ENCODE measurements at places on chromosomes 7 and 10.

DNA sequence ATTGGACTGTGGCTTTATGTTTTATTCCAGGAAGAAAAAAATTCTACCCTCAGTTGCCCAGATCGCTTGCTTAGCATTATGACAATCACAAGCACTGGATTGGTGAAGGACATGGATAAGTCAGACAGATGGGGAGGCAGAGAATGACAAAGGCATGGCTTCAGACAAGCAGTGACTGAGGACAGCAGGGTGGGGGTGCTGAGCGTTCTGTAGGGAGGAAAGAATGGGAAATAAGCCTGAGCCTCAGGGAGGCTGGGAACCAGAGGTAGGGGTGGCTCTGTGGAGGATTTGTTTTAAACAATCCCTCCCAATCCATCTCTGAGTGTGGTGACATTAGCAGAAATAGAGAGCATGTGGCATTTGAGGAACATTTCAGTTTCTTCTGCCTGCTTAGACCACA, 896.9 kb downstream of the CCSER2 start:
- DNase-seq = no peak

DNA sequence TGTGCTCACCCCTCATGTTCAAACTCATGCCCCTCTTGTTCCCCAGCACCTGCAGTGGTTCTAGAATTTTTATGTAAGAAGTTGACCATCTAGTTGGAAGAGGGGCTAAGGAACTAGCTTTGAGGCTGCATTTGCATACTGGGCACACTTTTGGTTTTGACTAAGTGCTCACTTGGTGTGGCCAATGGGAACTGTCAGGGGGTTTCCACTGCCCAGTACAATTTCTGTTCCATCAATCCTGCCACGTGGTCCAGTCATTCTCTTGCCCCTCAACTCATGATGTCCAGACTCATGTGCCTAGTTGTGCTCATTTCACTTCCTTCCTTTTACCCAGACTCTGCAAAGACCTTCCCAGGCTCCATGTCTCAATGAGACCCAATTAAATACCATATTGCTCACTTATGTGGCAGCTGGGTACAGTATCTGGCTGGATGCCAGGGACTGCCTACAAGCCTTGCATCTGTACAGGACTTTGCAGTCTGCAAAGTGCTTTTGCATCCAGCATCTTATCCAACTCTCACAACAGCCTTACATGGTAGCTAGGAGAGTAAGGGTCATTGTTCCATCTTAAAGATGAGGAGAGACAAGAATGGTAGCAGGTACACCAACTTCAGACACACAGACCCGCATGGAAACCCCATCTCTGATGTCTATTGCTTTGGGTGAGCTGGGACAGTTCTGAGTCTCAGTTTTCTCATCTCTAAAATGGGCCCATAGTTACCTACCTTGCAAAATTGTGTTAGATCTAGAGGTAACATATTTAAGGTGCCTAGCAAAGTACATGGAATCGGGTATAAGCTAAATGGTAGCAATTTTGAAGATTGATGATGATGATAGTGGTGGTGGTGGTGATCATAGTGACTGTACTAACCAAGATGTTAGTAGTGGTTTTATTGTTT, 30.1 kb upstream of the KCNMA1 start:
- DNase-seq = no peak

DNA sequence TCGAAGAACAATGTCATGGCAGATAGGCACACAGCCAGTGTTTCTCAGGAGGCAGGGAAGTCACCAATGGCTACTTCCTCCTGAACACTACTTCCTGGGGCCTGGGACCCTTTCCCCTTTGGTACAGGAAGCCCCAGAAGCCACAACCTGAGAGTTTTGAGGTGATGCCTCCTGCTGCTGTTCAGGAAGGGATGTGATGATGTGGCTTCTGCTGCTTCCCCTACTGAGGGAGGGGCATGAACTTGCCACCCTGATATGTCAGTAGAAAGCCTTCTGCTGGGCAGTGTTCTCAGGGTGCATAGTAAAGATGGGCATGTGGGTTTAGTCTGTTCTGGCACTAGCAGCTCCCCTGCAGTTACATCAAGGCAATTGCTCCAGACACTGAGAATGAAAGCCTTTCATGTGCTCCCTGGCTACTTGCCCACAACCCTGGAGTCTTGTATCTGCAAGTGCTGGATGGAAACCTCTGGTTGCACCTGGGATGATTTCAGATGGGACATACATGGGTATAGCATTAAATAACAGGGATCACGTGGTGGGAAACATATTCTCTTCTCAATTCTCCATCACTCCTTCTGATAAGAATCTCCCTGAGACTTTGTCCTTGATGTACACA, 69.3 kb downstream of the ADRA2A start:
- DNase-seq = no peak

GRCh38 chr10:52864201-52865106, 91.9 kb upstream of the MBL2 start:
- DNase-seq = no peak

DNA sequence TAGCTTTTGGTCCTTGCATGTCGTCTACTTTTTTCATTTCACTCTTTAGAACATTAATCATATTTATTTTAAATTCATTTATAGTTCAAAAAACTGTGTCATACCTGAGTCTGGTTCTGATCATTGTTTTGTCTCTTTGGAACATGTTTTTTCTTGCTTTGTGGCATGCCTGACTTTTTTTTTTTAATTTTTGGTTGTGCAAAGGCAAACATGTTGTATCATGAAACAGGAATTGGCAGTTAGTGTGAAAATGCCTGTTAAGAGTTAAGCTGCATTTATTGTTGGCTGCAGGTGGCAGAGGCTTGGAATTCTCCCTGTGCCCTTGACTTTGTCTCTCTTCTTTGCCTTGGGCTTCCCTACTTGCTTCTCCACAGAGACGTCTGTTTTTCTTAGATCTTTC, 525.0 kb upstream of the ADARB2 start:
- no peak for DNase-seq

DNA sequence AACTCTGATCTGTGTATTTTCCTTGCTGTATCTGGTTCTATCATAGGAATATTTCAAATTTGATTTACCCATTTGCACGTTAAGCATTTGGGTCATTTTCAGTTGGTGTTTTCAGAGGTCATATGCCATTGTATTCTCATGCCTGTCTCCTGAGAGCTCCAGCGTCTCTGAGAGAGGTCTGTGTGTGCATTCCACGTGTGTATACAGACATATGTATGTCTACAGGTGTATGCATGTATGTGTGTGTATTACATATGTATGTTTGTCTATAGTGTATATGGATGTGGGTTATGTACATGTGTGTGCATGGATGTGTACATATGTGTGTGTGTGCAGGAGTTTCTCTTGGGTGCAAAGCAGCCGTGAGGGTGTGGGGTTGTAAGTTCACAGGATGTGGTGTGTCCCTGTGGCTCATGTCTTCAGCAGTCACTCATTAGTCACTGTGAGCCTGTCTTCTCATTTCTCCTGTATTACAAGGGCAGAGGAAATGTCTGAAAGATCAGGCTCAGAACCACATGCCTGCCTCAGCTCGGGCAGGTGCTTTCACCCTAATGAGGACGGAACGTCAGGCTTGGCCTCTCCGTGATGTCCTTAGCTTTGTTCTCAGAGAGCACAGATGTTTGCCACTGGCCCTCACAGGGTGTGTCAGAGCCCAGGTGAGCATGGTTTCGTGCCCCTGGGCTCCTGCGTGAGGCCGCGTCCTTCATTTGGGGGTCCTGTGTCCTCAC, 101.6 kb downstream of the NKX6-2 start:
- peak; percentile 62 for DNase-seq

GRCh38 chr10:8269976-8270375, 215.5 kb downstream of the GATA3 start:
- DNase-seq = no peak
